Endothelial cell (in vitro differentiated cells): ENCODE measurements at places on chromosomes 1 and 21.

DNA sequence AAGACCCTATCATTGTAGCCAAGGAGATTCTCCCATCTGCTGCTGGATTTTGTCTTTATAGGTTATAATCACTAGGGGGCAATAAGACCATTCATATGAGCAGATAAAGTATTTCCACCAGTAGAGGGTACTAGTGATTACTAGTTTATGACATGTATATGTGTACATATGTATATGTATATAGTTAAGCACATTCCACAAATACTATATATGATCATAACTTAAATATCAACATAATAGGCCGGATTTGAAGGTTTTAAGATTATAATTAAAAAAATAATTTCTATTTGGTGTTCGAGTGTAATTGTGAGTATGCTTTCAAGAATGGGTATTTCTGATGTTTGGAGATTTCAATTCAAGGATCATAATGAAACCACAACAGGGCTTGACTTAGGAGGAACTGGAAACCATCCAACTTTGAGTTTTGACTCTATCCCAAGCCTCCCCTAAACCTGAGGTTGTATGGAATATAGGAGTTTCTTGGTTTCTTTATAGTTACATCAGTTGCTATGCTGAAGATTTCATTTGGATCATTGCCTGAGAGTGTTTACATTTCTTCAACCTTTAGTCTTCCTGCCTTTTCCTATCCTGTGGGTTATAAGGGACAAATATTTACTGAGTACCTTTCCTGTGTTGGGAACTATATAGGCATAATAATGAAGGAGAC is 16.9 kb downstream of the TCEANC2 start:
- no peak for DNase-seq

- DNase-seq = no peak
These were observed 106.0 kb downstream of the ESRRG start for GRCh38 chr1:216617081-216617875.

DNA sequence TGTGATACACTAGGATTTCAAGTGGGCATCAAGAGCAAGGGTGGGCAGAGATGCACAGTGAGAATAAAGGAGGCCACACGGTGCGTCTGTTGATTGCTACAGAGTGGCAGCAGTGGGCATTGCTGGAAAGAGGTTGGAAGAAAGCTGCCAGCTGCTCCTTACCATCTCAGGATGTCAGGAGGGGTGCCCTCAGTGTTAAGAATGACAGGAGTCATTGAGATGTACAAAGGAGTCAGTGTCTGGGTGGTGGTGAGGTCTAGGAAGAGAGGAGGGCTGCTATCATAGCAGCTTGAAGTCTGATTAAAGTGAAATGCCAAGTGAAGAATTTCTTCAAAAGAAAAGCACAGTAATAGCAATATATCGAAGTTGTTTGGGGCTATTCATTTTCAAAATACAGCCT is 992.7 kb downstream of the TTLL7 start:
- DNase-seq = no peak

DNA sequence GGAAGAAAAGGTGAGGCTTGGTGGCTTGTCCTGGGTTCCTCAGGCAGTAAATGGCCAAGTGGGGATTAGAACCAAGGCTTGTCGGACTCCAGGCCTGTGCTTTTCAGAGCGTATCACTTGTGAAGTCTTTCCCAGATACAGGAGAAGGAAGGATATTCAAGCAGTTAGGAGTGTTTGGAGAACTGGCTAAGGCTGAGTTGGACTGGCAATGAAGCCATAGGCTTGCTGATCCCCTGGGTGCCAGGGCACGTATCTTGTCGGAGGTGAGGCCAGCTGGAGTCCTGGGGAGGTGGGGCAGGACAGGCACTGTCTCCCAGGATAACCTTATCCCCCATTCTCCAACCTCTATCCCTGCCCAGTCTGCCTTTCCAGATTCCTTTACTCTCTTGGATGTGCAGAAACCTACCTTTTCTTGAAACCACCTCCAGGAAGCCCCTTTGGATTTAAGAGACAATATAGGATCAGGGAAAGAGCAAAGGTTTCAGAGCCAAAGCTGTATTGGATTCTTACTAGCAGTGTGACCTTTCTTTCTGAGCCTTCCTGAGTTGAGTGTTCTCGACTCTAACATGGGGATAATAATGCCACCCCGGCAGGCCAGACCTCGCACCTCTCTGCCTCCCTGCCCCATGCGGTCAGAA is 18.2 kb downstream of the WNT4 start:
- DNase-seq = no peak

DNA sequence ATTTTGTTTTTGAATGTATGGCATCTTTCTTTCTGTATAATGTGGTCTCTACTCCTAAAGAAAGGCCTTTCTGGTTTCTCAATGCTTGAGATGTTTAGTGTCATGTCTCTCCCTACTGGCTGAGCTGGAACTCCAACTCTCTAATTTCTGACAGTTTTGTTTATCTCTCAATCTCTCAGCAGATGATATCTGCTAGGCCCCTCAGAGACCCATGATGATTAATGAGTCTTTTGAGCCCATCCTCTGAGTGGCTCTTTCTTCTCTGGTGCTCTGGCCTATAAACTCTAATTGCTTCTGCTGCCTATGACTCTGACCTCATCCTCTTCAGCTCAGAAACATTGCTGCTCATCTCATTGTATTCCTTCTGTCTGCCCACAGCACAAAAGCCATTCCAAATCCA is 46.6 kb downstream of the CRB1 start:
- no peak for DNase-seq

DNA sequence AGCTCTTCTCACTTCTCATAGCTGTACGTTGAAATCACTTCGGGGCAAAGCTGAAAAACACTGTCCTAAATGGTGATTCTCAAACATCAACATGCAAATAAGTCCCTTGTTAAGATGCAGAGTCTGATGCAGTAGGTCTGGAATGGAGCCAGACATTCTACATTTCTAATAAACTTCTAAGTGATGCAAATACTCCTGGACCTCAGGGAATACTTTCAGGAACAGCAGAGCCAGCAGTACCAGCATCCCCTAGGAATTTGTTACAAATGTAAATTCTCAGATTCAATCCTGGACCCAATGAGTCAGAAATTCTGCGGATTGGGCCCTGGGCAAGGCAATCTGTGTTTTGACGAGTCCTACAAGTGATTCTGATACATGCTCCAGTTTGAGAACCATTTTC is 152.3 kb downstream of the PCNX2 start:
- no peak for DNase-seq

DNA sequence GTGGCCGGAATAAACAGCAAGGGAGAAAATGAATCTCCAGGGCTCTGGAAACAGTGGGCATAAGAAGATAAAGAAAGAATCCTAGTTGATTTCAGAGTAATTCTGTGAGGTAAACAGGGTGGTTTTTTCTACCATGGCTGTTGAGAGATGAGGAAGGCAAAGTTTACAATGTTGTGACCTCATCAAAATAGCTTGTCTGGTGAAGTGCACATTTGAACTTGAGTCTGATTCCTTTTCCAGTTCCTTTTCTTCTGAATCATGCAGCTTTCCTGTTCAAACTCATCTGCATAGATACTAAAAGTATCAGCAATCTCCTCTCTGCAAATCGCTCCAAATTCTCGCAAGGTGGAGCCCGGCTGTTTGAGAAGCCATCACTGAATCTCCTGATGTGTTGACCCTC is 161.7 kb downstream of the PLPP3 start:
- DNase-seq = no peak

DNA sequence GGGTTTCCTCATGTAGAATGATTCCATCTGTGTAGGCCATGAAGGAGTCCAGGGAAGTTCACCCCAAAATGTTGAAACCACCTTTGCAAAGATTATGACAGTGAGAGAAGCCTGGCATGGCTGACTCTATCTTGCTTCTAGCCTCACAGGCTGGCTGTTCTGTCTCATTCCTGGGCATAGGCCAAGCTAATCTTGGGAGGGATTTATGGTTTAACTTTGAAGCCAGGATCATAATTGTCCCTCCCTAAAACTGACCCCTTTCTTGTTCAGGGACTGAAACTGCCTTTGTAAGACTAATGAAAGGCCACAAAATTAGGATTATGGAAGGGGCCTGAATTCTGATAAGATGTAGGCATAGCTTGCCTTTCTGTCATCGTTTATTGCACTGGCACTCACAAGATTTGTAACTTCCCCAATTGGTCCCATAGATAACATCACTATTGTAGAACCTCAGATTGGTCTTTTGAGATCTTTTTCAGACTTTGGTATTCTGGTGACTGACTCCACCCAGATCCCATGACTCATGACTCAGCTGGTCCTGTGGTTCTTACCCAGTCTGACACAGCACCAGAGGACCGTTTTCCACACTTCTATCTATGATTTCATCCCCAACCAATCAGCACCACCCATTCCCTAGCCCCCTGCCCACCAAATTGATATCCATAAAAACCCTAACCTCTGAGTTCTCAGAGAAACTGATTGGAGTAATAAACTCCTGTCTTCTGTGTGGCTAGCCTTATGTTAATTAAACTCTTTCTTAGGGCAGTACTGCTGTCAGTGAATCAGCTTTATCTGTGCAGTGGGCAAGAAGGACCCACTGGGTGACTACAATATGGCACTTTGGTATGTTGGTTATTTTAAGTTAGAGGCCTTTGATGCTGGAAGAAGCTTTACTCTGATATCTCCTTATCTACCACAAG is 13.6 kb upstream of the LAMTOR5 start:
- no peak for DNase-seq

DNA sequence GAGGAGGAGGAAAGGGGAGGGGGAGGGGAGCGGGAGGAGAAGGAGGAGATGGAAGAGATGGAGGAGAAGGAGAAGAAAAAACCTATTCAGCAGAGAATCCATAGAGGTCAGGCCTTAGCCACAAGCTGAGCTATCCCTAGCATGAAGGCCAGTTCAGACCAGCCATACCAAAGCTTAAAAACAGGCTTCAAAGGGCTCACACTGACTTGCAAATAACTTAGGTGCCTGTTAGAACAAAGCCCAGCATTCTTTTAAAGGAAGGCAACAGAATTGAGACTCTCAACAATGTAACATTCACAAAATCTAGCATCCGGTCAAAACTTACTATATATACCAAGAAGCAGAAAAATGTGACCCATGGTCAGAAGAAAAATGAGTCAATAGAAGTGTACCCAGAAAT is 43.6 kb upstream of the IFFO2 start:
- no peak for DNase-seq

- DNase-seq = no peak
These were observed 17.7 kb downstream of the CNTN2 start for GRCh38 chr1:205060746-205061145.

- no peak for DNase-seq
These were observed 10.3 kb upstream of the CDCP2 start for GRCh38 chr1:54163051-54163450.

DNA sequence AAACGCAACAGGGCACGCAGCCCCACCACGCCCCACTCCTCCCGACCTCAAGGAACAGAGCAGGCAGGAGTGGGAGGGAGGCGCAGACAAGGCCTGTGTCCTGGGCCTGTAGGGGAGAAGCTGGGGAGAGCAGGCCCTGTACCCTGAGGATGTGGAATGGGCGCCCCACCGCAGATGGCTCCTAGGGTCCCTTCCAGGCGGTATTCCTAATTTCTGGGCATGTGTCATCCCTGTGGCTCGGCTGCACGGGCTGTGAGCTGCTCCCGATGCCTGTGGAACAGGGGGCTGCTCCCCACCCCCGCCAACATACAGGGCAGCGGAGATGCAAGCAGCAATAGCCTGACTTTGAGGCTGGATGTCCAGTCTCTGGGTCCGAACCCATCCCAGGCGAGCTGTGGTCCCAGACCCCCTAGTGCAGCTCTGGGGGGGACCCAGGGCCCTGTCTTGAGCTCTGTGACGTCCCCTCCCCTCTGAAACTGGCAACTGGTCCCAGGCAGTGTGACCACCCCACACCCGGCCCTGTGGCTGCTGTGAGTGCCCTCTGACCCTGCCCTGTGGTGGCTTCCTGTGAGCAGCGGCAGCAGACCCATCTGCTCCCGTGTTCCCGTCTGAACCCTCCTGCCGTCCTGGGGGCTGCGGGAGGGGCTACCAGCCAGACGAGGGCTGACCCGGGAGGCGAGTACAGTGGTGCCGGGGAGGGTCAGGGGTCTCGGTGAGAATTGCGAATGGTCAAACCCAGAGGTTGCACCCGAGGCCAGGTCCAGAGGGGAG is 13.9 kb upstream of the COL6A2 start:
- DNase-seq = no peak

GRCh38 chr1:202593845-202594244 is 116.4 kb downstream of the SYT2 start:
- no peak for DNase-seq

DNA sequence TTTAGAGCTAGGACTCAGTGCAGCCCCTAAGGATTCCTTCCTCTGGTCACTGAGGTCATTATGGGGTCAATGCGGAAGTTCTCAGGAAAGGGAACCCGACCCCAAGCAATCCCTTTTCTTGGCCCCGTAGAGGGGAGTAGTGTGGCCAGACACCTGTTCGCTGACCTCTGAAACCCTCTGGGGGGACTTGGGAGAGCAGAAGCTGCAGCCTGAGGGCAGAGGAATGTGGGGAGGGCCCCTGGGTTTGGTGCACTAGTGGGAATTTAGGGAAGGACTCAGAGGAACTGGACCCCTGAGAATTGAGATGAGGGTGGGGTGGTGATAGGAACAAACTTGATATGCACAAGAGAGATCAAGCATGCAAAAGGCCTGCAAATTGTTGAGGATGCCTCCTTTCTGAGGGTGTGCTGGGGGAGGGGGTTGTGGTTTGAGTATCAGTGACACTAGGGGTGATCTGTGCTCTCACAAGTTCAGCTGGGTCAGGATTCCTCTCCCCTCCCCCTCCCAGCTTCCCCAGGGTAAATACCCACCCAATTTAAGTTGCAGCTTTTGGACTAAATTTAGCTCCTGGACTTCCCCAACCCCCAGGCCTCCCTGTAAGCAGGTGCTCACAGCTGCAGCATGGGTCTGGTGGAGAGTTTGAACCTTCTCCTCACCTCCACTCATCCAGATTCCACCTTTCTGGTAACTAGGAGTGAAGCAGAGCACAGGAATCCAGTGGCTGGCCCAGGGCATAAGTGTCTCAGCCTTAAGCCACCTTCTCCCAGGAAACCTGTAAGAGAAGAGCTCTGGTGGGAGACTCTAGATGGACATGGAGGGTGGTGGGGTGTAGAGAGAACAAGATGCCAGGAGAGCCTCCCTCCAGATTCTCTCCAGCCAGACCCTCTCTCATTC is 13.5 kb downstream of the ADAMTSL4 start:
- no peak for DNase-seq

DNA sequence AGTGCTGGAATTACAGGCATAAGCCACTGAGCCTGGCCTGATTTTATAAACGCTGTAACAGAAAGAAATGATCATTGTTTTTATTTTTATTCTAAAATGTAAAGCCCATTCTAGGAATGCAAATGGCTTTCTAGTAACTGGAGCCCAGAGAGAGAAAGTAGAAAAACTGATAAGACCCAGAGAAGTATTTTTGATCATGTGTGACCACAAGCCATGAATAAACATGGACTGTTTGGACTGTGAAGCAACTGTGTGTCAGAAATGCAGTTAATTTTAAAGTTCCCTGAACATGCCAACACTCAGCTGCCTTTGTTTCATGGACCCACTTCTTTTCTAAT is 39.7 kb downstream of the EIF2B3 start:
- DNase-seq = no peak
